ENCODE measurements at places on chromosomes 5 and 9.

- no peak for DNase-seq
Observed at GRCh38 chr9:94867842-94868312, 141.4 kb downstream of the AOPEP start.

DNA sequence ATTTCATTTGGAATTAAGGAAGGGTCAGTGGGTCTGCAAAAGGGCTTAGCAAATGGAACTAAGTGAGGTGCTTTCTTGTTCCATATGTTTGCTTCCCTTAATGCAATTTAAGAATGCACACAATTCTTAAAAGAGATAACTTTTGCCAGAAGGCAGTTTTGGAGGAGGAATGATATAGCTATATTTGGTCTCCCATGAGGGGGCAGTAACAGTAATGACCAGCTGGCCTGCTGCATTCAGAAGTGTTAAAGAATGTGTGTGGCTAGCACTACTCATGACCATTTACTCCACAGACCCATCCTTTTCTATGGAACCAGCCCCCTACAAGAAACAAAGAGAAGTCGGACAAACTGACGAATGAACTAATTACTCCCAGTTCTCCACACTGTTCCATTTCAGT is 638.9 kb downstream of the RAB3C start:
- no peak for DNase-seq

DNA sequence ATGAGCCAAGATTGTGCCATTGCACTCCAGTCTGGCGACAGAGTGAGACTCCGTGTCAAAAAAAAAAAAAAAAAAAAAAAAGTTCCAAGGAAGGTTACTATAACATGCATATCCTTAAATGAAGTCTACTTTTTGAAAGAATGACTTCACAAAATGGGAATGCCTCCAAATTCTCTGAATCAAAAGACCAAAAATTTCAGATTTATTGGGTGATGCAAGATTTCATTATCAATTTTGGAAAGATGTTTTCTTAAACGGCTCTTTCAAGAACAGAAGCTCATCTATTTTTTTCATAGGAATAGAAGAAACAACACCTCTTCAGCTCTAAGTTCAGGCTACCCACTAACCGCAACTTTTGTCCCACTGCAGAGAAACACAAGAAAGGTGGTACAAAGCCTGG is 69.9 kb downstream of the AUH start:
- DNase-seq = no peak

- no peak for DNase-seq
Observed at GRCh38 chr5:158637039-158637438, 462.7 kb downstream of the EBF1 start.

DNA sequence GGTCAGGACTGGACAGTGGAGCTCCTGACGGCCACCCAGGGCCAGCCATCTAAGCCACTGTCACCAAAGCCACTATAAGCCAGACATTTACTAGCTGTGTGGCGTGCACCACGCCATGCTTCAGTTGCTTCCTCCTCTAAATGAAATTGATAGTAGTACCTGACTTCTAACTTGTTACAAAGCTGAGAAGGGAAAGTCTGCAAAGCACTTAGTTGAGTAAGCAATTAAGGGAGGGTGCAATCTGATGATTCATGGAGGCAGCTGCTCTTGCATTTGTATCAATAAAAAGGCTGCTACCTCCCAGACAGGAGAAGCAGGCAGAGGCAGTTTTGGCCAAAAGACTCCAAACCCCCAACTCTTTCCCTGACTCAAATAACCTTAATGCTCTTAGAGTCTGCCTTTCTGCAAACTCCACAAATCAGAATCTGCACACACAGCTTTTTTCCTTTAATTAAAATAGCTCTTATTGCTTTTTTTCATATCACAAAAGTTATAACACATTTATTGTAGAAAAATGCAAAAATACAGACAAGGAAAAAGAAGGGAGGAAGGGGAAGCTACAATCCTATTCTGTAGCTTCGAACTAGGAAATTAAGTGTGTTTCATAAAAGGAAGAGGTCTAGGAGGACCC is 19.3 kb upstream of the RAPGEF1 start:
- no peak for DNase-seq

- DNase-seq = no peak
Observed at GRCh38 chr9:27599870-27600238, 26.6 kb upstream of the C9orf72 start.

GRCh38 chr5:36403632-36404311 is 102.1 kb upstream of the RANBP3L start:
- no peak for DNase-seq

- no peak for DNase-seq
Observed at GRCh38 chr9:17865881-17866280, 287.0 kb downstream of the SH3GL2 start.

DNA sequence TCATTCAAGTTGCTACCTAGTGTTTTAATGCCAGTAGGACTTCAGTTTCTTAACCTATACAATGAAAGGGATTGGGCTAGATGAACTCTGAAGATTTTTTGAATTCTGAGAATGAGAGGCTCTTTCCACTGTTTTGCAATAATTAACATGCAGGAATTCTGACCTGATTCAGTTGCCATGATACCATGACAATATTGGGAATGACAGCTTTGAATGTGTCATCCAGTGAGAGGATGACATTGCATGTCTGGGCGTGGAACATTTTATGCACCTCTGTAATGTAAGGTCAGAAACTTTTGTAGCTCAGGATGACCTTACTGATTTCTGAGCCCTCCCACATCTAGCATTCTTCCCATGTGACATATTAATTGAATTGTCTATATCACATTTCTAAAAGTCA is 30.6 kb upstream of the SPINK5 start:
- no peak for DNase-seq

- no peak for DNase-seq
Observed at GRCh38 chr9:98083061-98083501, 26.5 kb downstream of the NANS start.

- DNase-seq = no peak
Observed at GRCh38 chr5:175547842-175548241, 69.5 kb downstream of the SFXN1 start.

DNA sequence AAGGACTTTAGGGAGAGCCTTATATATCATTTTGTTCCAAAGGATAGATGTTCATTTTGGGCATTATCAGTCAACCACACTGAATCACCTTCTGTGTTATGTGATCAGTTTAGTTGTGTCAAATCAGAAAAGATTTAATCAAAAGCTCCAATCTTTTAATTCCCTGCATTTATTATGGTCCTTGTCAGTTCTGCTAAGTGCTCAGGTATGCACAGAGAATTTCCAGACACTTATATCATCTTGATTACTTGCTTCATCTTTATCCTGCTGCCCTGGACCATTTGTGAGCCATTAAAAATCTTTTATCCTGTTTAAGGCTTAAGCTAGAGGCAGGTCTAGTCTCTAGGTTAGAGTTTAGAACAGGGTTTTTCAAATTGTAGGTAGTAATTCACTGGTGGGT is 179.1 kb downstream of the CWC27 start:
- DNase-seq = no peak

GRCh38 chr9:26459959-26460358 is 432.6 kb downstream of the CAAP1 start:
- DNase-seq = no peak

- DNase-seq = no peak
Observed at GRCh38 chr5:1918488-1919208, 35.9 kb upstream of the IRX4 start.

GRCh38 chr5:91438871-91439270 is 55.8 kb upstream of the ARRDC3 start:
- DNase-seq = no peak

DNA sequence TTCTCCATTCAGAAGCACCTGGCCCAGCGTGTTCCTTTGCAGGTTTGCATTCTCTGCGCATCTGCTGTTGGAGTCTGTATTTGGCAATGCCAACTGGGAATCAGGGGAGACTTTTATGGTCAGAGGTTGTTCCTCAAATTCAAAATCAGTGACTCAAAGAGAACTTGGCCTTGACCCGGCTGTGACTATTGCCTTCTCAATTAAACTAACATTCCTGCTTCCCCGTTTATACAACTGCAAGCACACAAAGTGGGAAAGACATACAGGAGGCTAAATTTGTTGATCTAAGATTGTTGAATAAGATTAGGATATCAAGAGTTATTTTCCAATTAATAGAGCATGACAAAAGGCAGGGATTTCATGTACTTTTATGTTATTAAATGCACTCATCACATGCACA is 402.4 kb upstream of the IRX2 start:
- DNase-seq = no peak

- no peak for DNase-seq
Observed at GRCh38 chr9:109745335-109746283, 34.4 kb upstream of the PALM2AKAP2 start.

GRCh38 chr5:36357391-36357975 is 55.8 kb upstream of the RANBP3L start:
- no peak for DNase-seq

DNA sequence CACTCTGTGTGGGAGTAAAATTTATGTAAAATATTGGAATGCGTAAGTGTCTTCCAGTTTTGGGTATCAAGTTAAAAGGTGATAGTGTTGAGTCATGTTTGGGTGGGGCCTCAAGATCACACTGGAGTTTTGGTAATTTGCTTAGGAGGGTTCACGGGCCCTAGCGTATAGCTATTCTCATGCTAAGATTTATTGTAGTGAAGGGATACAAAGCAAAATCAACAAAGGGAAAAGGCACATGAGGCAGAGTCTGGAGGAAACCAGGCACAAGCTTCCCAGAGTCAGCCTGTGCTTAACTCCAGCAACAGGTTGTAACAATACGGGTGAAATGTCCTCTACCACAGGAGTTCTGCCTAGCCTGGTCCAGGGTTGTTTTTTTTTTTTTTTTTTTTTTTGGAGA is 20.2 kb downstream of the HSPA4 start:
- no peak for DNase-seq

DNA sequence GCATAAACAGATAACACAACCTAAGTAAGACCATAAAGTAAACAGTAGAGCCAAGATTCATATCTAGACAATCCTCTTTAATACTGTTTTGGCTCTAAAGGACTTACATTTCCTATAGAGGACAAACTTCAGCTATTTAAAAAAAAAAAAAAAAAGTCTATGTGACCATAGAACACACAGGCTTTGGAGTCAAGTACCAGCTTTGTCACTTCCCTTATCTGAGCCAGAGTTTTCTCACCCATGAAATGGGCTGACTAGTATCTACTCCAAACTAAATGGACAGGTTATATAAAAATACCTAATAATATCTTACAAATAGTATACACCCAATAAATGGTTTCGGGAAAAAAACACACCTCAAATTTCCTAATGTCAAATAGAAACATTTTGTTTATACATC is 81.3 kb downstream of the STRBP start:
- DNase-seq = no peak

DNA sequence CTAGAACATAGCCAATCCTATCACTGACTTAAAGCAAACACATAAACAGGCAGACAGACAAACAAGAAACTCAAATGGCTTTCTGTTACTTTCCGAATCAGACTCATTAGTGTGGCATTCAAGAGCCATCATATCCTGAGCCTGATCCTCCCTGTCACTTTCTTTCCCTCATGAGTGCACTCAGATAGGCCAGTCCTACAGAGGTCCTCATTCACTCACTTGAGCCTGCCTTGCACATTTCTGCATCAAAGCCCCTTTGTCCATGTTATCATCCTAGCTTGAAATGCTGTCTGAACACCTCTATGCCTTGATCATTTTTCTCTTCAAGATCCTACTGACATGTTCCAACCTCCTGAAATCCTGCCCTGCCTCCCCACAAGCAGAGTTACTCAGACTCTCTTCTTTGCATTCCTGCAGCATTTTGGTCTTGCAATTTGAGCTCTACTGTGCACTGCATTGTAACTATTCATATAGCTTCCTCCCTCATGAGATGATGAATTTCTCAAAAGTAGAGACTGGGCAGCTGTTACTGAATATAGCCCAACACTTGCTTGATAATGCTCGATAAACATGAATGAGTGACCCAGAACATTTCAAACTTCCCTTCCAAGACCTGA is 126.9 kb downstream of the PALM2AKAP2 start:
- DNase-seq = no peak

DNA sequence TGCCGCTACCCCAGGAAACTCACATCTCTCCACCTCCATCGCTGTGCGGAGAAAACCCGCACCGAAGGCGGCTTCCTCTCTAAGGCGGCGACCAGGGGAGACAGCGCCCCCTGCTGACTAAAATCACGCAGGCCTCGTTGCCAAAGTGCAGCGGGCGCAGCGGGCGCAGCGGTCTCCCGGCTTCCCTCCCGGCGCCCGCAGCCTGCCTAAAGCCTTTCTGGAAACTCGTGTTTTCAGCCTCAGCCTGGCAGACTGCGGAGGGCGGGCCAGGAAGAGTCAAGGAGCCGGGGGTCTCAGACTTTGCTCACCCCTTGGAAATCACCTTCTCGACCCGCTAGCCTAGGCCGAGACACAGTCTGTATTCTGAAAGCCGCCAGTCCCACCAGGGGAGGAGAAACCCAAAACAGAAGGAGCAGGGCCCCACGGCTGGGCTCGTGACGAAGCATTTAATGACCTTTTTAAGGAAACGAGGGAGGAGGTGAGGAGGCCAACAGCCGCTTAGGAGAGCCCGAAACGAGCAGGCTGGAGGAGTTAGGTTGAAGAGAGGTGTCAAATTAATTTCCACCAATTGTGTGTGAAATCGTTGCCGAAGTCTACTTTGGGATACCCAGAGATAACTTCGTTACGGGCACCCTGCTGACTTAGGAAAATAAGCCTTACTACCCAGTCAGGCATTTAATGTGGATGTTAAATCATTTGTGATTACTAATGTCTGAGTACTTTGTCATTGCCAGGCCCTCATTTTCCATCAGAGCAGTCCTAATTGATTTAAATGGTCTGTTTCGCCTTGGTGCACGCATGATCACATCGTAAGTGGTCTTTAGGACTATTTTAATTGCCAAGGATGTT is 7.3 kb upstream of the FOXB2 start:
- peak; percentile 70 for DNase-seq

DNA sequence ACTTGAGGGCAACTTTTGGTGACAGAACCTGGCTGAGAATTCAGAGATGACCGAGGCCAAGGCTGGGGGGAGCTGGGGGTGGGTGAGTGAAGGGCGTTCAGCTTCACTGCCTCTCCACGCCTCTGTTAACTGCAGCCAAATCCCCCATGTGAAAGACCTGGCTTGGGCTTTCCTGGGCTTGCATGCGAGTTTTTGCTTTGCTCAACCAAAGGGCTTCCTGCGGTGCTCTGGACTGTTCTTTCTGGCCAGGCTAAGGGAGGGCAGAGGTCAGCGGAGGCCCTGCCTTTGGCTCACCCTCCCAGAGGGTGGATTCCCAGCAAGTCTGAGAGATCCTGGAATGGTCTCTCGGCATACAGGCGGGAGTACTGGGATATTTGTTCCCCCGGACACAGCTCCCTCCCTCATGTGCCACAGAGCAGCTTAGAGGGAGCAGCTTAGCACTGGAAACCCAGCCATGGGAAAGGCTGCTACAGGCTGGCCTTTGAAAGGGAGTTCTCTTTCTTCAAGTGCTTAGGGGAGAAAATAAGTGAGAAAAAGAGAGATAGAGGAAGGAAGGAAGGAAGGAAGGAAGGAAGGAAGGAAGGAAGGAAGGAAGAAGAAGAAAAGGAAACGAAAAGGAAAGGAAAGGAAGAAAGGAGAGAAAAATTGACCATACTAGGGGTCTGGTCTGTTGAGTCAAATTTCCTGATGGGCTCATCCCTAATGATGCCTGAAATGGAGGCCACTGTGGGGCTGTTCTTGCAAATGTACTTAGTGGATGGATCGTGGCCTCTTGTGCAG is 158.8 kb downstream of the FGF18 start:
- DNase-seq = no peak
